ENCODE measurements at places on chromosomes 7 and 10. TPM values are rescaled to one million over a fixed set of nuclear protein-coding genes. Genes with fewer than 3 reads are reported as not detected.
A peak's percentile ranks its signal among the peaks of the same experiment; 100 is the strongest.

The ZNF655 gene
- total RNA-seq = 92.3 TPM

The SPDYE5 gene
- not detected for total RNA-seq

The NUDCD3 gene
- 92.4 TPM for total RNA-seq

The PON1 gene
- not detected for total RNA-seq

The ARF5 gene
- total RNA-seq = 140 TPM

The ADAM8 gene
- 1.2 TPM for total RNA-seq

The CCDC186 gene
- total RNA-seq = 13.8 TPM

The CUL2 gene
- 23.7 TPM for total RNA-seq

The ZNF853 gene
- 30.3 TPM for total RNA-seq

The FOXI2 gene
- total RNA-seq = 0.17 TPM

The TYW1B gene
- 4.3 TPM for total RNA-seq

The TAS2R4 gene
- 0.33 TPM for total RNA-seq

The ORC5 gene
- total RNA-seq = 36.6 TPM

GRCh38 chr7:45902820-45903219, 14.5 kb downstream of the IGFBP1 start:
- DNase-seq = no peak

DNA sequence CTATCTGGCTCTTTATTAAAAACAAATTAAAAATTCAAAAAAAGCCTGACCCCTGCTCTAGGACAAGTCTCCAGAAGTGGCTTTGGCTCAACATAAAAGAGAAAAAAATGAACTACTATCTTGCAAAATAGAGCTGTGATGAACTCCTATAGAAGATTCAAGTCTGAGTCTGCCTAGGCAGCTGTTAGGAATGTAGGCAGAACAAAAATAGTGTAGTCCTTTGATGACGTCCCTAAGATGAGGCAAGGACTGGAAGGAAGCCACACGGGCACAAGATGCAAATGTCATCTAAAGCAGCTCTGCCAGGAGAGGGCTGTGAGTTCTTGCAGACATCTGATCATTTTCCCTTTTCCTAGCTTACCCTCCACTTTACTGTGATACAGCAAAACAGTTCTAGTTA, 20.5 kb downstream of the ASNS start:
- DNase-seq = no peak

- DNase-seq = no peak
Observed at GRCh38 chr7:122790132-122790531, 87.4 kb upstream of the RNF148 start.

- DNase-seq = no peak
Observed at GRCh38 chr7:100655908-100656674, at the start of gene ACTL6B. TSS of gene ACTL6B (minus strand) at chr7:100656448. CDS start at chr7:100656354, 94 bp downstream.

GRCh38 chr7:70765651-70766050, 366.3 kb upstream of the GALNT17 start:
- DNase-seq = no peak

GRCh38 chr7:96004578-96004977, 232.2 kb downstream of the DYNC1I1 start:
- DNase-seq = no peak

DNA sequence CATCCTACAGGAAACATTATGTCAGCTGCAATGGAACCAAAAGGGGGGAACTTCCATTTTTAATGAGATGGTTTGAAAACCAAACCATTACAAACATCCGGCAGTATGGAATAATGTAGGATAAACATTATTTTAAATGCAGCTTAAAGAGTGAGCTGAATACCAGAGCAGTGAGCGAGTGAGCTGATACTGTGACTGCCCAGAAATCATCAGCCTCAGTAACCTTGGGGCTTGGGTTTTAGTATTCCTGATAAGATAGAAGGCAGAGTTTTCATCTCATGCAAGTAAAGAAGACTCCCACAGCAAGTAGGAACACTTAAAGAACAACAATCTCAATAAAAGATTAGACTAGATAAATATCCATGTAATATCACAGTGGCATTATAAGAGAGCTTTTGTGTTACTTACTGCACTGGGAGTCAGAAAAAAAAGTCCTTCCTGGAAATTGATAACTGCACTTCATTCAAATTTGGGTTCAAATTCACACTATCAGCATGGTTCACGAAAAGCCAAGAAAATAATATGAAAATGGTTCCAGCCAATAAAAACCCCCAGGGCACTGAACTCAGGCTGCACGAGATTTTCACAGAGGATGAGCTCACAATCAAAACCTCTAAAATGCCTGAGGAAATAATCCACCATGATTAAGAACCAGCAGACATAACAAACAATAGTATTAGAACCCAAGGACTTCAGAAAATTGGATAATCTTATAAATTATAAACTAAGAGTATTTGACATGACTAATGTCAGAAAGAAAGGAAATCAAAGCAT, 115.7 kb downstream of the MTPAP start:
- no peak for DNase-seq

DNA sequence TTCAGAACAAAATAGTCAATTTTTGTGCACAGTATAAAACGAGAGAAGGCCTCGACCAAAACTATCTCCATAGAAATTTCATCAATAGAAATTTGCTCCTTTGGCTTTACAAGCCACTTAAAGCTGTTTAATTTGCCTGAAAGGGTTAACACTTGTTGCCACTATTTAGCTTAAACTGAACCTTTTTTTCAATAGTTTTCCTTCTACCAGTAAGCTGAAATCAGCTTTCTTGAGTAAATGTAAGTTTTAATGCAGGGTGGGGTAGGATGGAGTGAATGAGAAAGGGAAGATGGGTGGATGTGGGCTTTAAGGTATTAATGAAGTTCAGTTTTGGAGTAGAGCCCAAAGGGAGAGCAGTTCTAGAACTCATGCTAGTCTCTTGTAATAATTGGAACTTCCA, 39.5 kb downstream of the ARL4A start:
- no peak for DNase-seq

GRCh38 chr7:23335621-23336020, 36.5 kb downstream of the MALSU1 start:
- no peak for DNase-seq

DNA sequence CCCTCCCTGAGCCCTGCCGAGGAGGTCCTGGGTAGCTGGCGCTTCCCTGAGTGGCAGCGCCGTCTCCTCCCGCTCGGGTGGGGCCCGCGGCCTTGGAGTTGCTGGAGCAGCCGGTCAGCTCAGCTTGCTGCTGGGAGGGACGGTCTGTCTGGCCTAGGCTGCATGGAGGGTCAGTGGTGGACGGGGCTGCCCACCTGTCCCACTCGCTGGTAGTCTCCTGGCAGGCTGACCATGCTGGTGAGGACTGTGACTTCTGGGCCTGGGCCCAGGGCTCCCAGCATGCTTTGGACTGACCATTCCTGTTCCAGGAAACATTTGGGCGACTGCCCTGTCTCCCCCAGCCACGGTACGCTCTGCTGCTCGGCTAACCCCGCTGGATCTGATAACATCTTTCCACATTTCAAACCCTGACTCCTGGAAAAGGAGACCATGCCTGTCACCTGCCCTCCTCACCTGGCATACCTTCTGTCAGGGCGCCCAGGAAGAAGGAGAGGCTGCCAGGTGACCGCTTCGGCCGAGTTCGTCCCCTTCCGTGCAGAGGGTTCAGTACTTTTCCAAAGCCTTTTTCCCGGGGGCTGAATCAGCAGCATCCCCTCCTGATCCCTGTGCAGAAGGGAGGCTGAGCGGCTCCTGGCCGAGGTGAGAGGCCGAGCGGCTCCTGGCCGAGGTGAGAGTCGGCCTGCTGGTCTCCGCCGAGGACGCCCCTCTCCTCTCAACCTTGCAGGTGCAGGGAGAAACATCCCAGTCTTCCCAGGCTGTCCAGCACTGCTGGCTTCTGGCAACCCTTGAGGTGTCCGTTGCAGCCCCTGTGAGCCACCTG, 43.4 kb downstream of the FAM20C start:
- no peak for DNase-seq

- DNase-seq = peak; percentile 86
Observed at GRCh38 chr10:130065251-130065650, 45.4 kb downstream of the C10orf143 start.

DNA sequence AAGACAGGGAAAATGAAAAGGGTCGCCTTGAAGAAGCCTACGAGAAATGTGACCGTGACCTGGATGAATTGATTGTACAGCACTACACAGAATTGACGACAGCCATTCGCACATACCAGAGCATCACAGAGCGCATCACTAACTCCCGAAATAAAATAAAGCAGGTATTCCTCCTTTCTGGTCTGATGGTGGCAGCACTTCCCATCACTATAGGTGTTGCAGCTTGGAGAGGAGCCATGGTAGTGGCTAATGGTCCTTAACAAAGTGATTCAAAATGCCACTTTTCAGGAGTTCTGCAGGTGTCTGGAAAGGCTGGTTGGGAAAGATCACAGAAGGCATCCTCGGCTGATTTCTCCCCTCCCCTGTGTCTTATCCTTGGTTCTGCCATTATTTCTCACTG, 22.1 kb downstream of the EXOC4 start:
- no peak for DNase-seq

- no peak for DNase-seq
Observed at GRCh38 chr10:94251098-94251497, 111.6 kb downstream of the NOC3L start.

- no peak for DNase-seq
Observed at GRCh38 chr7:151225948-151226510, 976 bp downstream of the ABCF2 start.

DNA sequence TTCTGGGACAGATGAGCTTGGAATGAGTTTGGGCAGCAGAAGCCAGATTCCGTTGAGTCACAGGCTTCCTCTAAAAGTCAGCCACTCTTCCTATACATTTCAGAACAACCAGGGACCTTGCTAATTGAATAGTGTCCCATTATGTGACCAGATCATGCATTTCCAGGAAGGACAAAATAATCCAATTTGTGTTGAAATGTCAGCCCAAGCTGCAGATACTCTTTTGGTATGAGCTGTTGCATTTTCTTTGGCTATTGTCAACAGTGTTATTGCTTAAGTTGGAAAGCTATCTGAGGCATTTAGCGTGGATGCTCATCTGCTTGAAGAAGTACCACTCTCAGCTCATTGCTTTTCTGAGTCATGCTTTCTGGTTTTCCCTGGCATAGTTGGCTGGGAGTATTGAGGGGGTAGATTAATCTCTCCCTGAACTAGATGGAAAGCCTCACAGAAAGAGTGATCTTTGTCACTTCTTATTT, 223.7 kb upstream of the HABP2 start:
- no peak for DNase-seq

- DNase-seq = no peak
Observed at GRCh38 chr7:1085266-1085665, 2.6 kb upstream of the GPER1 start.

DNA sequence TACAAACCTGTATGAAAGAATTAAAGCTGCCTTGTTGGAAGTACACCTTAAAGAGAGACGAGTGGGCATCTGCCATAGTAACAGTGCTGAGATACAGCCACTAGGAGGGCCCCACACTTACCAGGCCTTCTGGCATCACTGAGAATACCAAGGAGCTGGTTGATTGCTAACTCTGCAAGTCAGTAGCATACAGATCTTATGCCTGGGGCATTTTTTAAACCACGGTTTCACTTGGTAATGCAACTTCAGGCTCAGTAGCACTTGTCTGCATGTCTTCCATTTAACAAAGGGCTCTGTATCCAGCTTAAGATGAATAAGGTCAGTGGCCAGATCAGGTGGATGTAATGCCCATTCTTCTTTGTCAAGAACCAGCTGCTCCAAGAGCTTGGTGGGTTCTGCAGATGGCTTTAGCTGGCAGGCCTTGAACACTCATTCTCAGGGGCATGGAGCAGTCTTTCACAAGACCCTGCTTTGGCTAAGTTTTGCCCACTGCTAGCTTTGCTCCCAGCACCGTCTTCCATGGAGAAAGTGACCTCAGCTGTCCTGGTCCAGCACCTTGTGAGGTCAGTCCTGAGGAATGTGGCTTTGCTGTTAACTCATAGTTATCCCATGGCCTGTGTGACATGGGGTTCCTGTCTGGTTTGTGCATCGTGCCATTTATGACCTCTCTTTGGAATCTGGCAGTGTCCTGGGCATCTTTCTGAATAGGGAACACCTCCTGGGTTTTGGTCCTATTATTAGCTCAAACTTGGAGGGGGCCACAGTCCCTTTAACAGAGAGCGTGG, 68.1 kb downstream of the BMPER start:
- peak; percentile 83 for DNase-seq

- no peak for DNase-seq
Observed at GRCh38 chr10:112346774-112347173, 27.1 kb upstream of the ACSL5 start.

DNA sequence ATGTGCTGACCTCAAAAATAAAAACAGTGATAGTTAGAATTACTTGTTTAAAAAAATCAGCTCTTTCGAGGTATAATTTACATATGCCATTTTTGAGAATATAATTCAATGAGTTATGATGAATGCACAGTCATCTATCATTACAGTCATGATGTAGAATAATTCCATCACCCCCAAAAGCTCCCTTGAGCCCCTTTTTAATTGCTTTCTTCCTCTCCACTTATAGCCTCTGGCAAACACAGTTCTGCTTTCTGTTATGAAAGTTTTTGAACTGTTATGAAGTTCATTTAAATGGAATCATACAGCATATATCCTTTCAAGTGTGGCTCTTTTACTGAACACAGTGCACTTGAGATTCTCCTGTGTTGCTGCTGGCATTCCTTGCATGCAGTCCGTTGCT, 41.4 kb downstream of the PRTFDC1 start:
- DNase-seq = no peak

GRCh38 chr10:56561336-56561735, 200.3 kb upstream of the ZWINT start:
- no peak for DNase-seq

DNA sequence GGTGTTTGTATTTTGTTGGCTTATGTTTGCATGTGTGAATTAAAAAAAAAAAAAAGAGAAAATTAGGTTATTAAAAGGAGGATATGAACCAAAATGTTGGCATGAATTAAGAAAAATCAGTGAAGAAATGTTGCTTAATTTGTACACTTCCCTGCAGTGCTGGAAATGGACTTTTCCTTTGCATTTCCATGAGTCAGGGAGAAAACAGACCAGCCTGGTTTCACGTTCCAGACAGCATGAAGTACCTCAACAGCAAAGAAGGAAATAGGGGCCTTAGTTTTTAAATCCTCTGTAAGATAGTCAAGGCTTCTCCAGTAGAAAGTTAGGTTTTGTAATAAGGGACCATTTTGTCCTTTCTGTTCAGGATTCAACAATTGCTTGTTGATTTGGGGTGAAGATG, 159.7 kb downstream of the CELF2 start:
- no peak for DNase-seq

- no peak for DNase-seq
Observed at GRCh38 chr7:151307536-151307935, 34.1 kb upstream of the NUB1 start.

DNA sequence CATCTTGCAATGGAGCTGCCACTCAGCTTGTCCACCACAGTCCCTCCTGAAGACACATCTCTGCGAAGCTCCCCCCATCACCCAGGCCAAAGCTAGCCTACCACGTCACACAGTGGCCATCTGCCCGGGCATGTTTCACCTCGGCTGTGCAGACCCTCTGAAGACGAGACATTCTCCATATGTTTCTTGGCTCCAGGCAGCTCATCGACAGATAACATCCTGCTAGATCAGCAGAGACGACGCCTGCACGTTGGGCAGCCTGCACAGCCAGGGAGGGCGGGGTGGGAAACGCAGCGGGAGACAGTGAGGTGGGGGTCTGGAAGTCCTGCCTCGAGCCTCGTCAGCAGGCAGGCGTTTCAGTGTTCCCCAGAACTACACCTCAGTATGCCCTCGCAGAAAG, 53.0 kb downstream of the PTPRN2 start:
- no peak for DNase-seq

Data from esophagus muscularis mucosa (tissue), 4 donors.